Cerebellar nuclear complex (tissue), 1 donor: ENCODE measurements at places on chromosomes 3 and 15.

- DNase-seq = no peak
Measured at GRCh38 chr15:52078876-52079700, 33.5 kb downstream of the BCL2L10 start.

- DNase-seq = no peak
Measured at GRCh38 chr3:195897081-195897852, 11.1 kb downstream of the TNK2 start.

GRCh38 chr3:13566453-13566748 is 17.5 kb downstream of the FBLN2 start:
- DNase-seq = no peak

DNA sequence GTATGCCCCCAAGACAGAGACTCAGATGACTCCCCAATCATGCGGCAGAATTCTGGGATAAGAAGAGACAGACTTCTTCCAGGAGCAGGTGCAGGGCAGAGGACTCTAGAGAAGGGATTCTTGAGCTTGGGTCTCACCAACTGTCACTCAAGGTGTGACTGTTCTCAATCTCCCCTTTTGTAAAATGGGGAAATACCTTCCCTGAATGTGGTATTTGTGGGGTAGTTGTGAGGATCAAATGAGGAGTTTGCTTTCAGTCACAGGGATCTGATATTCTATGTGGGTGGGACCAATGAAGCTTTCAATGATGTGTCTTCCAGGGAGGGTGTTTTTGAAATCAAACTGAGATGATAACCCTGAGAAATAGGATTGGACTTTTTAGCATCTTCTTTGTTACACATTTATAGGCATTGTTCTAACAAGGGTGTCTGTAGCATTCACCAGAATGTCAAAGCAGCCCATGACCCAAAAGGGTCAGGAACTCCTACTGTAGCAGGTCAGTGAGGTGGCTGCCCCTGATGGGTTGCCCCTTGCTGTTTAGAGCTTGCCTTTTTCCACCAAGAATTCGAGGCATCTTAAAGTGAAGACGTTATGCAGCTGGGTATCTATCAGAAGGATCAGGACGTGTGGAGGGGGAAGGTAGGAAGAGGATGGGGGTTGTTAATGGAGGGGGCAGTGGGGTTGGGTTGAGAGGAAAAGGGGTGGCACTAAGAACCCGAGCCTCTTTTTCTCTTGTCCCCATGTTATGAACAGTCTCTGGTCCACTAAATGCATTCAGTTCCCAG is 28.8 kb downstream of the UMPS start:
- DNase-seq = no peak

- no peak for DNase-seq
Measured at GRCh38 chr3:16658004-16658924, 53.0 kb upstream of the DAZL start.

- DNase-seq = no peak
Measured at GRCh38 chr15:62109982-62110851, 43.4 kb downstream of the C2CD4A start.

DNA sequence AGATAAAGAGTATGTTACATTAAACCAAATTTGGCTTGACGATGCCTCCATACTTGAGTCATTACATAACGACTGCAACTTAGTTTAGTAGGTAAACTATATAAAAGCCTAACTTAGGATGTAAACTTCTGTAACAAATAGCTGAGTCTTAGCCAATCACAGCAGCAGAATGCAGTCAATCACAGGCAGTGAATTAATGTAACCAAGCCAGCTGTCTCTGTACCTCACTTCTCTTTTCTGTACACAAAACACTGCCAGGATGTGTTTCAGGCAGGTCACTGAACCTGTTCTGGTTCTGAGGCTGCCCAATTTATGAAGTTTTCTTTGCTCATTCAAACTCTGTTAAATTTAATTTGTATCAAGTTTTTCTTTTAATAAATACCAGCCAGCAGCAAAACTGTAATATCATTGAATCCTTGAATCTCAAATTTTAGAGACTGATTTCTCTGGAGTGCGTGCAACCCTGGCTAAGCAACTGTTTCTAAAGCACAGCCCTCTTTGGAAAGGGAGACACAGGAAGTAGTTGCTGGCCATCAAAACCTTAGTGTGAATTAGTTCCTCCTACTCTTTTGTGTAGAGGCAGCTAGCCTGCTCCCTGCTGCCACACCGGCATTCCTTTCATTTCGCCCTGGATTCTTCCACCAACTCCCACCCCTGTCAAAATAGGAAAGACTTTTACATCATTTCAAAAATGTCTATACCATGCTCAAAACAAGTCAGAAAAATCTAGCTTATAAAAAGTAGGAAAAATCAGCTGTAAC is 15.2 kb downstream of the RFTN1 start:
- no peak for DNase-seq

GRCh38 chr3:184601576-184602371 is 40.2 kb downstream of the EPHB3 start:
- no peak for DNase-seq
